ENCODE measurements at places on chromosomes 16 and 17.

DNA sequence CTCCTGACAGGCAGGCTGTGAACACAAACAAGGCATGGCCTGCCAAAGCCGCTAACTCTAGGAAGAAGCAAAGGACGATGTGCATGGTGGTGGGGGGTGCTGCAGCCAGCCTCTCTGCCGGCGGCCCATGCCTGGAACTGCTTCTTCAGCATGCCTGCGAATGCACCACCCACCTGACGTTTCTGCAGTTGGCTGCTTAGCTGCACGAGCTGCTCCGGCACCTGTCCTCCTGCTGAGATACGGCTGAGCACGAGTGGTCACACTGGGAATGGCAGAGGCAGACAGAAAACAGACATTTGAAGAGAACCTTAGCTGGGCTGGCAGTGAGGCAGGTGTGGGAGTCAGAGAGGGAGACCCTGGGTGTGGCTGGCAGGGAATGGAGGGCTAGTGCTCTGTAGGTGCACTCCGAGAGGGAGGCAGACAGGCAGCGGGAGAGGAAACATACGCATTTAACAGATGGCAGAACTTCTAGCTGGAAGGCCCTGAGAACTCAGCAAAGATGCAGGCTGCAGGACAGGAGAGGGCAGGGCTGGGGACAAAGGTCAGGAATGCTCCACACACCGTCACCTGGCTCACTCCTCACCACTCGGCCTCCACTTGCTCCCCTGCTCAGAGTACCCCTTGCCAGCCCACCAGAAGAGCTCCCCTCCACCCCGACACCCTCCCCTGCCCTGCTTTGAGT, 5.2 kb downstream of the FLCN start:
- DNase-seq, result no peak

- no peak for DNase-seq
These were observed 236.1 kb downstream of the GRIN2A start for GRCh38 chr16:9946022-9946720.

GRCh38 chr17:33125552-33125950, 133.9 kb downstream of the SPACA3 start:
- no peak for DNase-seq

DNA sequence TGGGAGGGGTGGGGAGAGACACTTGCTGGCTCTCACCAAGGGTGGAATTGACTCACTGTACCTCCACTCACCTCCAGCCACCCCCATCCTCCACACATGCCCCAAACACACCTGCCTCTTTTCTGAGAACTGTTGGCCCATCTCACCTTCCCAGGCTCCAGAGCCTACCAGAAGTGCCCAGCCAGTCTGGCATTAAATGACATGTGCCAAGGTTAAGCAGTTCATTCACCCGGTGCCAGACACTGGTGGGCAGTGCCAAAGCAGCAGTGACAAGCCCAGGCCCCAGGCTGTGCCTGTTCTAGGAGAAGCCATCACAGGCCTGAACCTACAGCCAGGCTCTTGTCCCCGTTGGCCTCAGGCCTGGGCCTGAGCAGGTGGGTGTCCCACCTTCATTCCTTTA, 11.2 kb downstream of the MVP start:
- DNase-seq, result no peak

DNA sequence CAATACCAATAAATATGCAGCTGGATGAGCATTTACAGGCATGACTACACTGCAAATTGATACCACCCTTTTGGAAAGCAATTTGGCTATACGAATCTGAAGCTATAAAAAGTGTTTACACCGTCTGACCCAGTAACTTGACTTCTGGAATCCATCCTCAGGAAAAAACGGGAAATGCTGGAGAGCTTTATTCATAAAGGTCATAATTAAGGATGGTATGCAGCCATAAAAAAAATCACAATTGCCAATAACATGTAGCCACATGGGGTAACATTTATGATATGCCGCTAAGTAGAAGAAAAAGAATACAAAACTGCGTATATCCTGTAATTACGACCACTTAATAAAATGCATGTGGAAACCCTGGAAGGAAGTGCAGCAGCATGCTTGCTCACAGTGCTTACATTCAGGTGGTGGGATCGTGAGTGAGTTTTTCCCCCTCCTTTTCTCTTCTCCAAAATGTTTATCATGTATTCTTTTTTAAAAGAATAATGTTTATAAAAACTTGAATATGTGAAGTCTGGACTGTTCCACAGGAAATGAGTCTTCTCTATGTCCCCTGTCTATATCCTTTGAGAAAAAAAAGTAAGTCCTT, 34.2 kb downstream of the COPRS start:
- DNase-seq, result no peak

- DNase-seq, result no peak
These were observed 85.2 kb upstream of the AKTIP start for GRCh38 chr16:53588081-53588648.

GRCh38 chr17:41490000-41490990, 585 bp upstream of the KRT36 start:
- DNase-seq, result no peak

DNA sequence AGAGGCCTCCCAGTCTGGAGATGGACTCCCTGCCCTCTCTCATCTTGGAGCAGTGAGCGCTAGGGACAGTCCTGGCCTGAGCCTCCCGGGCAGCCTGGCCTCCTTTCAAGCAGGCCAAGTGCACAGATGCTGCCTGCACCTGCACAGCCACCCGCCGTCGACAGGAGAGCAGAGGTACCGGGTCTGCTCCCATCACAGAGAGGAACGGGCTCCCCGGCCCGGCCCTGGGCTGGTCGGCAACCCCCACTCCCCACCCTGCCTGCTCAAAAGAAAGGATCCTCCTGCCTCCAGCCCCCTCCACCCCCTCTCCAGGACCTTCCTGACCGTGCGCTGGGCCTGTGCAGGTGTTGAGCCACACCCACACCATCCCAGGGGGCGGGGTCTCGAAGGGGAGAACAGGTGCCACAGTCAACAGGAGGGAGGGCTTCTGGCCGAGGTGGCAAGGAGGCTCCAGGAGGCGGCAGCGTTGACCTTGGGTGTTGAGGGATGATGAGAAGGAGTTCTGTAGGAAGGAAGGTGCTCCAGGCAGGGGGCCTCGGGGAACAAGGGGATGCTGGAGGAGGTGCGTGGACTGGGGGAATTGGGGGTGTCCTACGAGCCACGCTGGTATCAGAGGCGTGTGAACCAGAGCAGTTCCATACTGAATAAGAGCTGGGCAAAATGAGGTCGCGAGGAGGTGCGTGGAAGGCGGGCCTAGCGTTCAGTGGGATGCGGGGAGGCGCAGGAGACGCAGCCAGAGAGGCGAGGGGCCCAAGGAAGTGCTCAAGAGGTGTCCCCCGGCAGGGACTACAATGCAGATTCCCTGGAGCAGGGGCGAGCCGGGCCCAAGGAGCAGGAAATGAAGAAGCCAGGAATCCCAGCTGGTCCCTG, 967 bp upstream of the CDH15 start:
- peak; percentile 48 for DNase-seq

GRCh38 chr17:46766493-46767491, 51.7 kb downstream of the WNT3 start:
- DNase-seq, result no peak

DNA sequence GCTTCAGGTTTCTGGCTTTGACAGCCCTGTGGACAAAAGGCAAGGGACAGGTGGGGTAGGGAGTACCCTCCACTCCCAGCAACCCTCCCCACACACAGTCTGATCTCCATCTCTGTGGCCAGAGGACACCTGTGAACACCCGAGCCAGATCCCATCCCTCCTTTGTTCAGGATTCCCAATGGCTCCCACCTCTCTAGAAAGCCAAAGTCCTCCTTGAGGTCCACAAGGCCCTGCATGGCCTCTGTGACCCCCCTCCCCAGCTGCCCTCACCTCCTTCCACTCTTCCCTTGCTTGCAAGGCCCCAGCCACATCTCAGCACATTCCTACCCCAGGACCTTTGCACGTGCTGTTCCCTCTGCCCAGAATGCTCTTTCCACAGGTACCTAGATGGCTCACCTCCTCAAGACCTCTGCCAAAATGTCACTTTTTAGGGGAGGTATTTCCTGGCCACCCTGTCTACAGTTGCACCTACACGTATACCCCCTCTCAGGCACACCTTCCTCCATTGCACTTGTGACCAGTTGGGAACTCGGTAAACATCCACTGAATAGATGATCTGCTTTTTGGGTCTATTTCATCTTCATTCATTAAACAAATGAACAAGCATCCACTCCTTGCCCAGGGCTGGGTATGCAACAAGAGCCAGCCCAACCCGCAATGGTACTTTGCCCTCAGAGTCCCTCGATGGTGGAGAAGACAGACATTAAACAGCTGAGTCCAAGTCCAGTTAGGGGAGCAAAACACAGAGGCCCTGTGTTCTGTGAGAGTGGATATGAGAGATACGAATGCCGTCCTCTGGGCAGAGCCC, 107.0 kb downstream of the CRLF3 start:
- no peak for DNase-seq

DNA sequence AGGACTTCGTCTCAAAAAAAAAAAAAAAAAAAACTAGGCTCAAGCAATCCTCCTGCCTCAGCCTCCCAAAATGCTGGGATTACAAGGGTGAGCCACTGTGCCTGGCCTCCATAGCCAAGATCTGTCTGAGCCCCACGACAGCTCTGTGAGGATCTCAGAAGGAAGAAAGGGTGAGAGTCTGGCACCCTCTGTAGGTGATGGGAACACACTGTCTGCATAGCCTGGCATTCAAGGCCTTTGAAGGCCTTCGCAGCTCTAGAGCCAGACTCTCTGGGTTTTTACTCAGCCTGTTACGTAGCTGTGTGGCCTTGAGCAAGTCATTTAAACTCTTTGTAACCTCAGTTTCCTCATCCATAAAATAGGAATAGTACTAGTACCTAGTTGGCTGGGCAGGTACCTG, 6.3 kb upstream of the XPO6 start:
- no peak for DNase-seq

GRCh38 chr17:83190601-83191387, 111.4 kb downstream of the METRNL start:
- DNase-seq, result no peak

- peak; percentile 22 for DNase-seq
These were observed 4.2 kb downstream of the SMPD3 start for GRCh38 chr16:68444056-68444657.

DNA sequence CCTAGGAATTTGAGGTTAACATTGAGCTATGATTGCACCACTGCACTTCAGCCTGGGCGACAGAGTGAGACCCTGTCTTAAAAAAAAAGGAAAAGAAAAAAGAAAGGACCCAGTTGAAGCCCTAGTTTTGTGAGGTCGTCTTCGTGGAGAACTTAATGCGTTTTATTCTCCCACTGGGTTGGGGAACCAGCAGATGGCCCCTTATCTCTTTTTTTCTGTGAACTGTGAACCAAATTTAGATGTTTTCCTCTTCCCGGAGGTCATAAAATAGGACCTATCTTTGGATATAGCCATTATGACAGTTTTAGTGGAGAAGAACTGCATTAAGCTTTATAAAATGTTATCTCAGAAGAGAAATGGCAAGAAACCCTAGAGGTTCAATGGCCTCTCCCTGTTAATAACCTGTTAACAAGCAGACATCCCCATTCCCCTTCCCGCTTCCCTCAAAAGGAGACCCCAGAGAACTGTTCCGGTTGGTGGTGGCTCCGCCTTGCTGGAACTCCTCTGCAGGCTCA, 23.5 kb downstream of the KIAA0513 start:
- no peak for DNase-seq

- no peak for DNase-seq
These were observed 52.6 kb upstream of the DYNLRB2 start for GRCh38 chr16:80488167-80488566.

DNA sequence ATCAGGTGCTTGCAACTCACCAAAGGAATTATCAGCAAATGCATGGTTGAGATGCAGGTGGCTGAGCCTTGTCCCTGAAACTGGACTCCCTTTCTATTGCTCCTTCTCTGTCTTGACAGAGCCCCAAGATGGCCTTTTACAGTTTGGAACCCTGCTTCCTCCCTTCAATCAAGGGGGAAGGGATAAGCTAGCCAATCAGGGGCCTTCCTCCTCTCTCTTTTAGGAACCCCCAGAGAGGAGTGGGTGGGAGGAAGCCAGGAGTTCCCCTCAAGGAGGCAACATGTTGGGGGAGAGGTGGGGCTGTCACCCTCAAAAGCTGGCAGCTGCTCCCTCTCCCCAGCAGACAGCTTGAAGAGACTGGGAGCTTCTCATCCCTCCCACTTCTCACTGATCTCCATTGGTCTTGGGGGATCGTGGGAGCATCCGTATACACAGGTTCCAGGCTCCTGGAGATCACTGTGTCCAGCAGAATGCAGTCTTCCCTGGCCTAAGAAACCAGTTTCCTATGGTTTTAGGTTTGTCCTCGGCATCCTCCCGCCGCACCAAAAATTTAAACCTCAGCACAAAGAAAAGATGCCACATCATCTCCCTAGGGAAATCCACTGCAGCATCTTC, 7.2 kb downstream of the RASL10B start:
- DNase-seq, result no peak

DNA sequence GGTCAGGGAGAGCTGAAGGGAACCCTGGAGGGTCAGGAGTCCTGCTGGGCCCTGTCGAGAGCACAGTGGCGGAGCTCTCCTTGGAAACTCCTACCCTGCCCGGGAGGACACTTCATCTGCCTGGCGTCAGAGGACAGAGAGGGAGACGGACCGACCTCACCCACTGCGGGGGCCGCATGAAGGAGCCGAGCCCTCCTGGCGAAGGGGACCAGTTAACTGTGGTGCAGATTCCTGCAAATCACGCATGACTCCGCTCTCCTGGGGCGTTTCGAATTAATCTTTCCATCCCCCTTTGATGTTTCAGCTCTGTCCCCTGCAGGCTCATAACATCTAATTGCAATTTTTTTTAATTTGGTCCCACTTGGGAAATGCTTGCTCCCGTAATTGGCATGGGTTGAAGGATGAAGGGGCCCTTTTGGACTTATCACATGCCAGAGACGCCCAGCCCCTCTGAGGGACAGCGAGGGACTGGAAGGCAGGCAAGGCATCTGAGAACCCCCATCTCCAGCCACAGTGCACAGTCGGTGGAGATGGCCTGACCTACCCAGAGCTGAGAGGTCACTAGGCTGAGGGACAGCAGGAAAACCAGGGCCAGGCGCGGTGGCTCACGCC, 26.5 kb downstream of the RPH3AL start:
- no peak for DNase-seq

DNA sequence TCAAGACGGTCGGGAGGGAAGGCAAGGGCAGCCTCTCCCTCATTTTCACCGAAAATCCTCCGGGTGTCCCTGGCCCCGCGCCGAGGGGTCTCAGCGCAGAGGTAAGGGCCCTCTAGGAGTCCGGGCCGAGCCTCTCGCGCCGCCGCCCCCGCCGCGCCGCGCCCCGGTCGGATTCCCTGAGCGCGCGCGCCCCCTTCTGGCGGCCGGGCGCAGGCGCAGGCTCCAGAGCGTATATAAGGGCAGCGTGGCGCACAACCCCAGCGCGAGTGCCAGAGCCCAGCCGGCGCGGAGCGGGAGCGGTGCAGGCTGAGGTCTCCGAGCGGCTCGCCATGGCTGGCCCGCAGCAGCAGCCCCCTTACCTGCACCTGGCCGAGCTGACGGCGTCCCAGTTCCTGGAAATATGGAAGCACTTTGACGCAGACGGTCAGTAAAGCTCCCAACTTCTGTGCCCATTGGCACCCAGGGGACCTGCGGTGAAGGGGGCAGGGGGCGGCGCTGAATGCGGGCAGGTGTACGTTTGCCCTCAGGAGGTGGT, at the start of gene CALB2:
TSS of gene CALB2 (plus strand) at position 260 of the 535 bp plus-strand sequence. CDS start at position 330, 70 bp downstream.
- DNase-seq, result peak; percentile 71

GRCh38 chr16:20938426-20938825, 37.9 kb downstream of the LYRM1 start:
- no peak for DNase-seq
